ENCODE measurements at places on chromosomes 16 and 17.

DNA sequence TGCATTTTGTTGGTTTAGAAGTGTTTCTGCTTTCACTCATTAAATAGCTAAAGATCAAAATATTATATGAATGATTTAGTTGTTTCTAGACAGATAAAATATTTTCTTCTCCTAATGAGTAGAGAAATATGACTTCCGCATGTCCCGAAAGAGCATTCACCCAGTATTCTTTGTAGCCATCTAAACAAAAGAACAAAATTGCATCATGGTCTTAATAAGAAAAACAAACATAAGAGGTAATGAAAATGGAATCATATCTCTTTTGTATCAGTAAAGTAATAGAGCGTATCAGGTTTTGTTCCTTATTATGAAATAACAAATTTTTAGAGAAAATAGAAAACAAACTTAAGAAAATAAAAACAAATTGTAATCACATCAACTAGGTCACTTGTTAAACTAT is 16.1 kb upstream of the KCNJ2 start:
- no peak for DNase-seq

DNA sequence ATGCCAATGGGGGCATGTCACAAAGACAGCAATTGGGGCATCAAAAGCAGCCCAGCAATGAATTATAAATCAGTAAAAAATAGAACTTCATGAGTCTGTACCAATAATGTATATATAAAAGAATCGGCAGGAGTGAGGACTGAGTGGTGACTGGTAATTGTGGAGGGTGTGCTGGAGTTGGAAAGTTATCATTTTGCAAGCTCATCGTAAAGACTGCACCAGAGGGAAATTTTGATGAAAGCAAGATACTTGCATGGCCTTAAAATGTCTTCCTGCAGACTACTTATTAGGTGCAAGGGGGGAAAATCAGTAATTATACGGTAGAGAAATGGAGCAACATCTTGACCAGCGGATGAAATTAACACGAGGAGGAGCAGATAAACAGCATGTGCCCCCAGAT is 138.9 kb downstream of the AATF start:
- no peak for DNase-seq

DNA sequence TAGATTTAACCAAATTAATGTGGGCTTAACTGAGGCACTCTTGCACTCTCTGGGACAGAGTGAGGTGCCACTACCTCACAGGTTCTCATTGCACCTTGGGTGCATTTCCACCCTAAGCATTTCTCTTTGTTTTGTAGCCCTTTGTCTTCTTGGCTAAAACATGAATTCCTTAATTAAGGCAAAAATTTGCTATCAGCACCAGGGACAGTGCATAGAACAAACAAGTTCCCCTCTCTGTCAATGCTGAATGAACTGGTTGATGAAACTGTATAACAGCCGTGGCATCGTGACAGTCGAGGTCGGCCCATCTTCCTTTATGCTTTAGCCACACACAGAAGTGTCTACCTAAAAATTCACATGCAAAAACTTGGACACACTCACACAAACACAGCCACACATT is 74.8 kb downstream of the HS3ST2 start:
- no peak for DNase-seq

GRCh38 chr16:73002866-73003265 is 45.1 kb downstream of the ZFHX3 start:
- no peak for DNase-seq

DNA sequence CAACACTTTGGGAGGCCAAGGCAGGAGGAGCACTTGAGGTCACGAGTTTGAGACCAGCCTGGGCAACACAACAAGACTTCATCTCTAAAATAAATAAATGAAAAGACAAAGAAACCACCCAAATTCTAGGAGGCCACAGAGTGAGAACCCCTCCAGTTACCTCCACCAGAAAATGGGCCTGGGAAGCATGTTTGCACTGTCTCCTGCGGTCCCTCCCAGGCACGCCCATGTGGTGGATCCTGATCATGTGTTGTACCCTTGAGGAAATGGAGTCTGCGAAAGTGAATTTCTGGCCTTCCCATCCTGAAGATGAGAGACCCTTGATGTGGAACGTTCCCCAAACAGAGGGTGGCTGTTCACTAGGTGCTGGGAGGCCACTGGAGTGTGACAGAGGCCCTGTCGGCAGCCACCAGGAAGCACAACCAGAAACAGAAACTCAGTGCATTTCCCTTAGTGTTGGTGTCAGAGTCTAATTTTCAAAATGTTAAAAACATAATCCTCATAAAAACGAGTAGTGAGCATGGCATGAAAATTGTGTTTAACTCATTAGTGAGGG is 19.2 kb upstream of the USP22 start:
- no peak for DNase-seq

- DNase-seq = no peak
These were observed 436.2 kb downstream of the SLC39A11 start for GRCh38 chr17:72656130-72656763.

- DNase-seq = no peak
These were observed 7.1 kb downstream of the GIT1 start for GRCh38 chr17:29582254-29582765.

GRCh38 chr16:62194828-62195227 is 158.6 kb upstream of the CDH8 start:
- no peak for DNase-seq

GRCh38 chr17:19996086-19996485 is 13.1 kb upstream of the SPECC1 start:
- DNase-seq = no peak

- no peak for DNase-seq
These were observed 21.3 kb downstream of the NECAB2 start for GRCh38 chr16:83989300-83989699.

GRCh38 chr17:74282587-74283370 is 8.7 kb downstream of the DNAI2 start:
- no peak for DNase-seq

GRCh38 chr16:87063543-87063942 is 253.6 kb downstream of the C16orf95 start:
- no peak for DNase-seq

DNA sequence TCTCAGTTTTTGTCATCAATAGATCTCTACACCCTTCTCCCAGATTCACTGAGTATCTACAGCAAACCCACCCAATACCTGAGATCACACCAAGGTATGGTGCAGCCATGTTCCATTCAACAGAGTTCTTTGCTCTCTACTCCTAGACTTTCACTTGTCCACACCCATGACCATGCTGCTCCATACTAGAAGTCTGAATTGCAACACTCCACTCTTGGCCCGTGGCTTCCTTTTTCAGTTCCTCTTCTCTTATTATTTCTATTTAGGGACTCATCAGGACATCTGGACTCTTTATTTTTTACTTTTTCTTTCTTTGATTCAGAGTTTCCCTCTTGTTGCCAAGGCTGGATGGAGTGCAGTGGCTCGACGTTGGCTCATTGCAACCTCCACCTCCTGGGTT is 37.1 kb downstream of the YWHAE start:
- no peak for DNase-seq

DNA sequence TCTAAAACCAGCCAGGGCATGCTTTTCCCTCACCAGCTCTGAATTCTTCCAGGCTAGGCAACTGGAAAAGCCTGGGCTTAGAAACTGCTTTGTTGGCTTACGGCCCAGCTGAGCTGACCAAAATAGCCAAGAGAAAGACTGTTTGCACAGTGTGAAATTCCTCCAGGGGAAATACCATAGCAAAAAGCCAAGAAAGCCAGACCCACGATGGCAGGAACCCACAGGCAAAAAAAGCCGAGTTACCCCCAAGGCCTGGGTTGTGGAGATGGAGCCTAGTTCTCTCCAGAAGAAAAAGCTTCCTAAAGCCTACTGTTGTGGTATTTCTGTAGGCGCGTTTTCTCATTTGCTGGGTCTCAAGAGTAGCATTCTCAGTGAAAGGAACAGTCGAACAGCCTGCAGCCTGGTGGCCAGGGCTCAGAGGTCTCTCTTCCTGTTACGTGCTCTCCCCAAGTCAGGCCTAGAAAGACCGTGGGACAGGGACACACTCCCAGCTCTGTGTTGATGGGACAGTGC is 9.2 kb downstream of the SP2 start:
- DNase-seq = no peak

- DNase-seq = no peak
These were observed 86.7 kb downstream of the ZFHX3 start for GRCh38 chr16:72961115-72961832.

- DNase-seq = no peak
These were observed 50.2 kb downstream of the AKAP1 start for GRCh38 chr17:57135026-57135788.

GRCh38 chr17:32516450-32516849 is 29.7 kb downstream of the CDK5R1 start:
- no peak for DNase-seq

DNA sequence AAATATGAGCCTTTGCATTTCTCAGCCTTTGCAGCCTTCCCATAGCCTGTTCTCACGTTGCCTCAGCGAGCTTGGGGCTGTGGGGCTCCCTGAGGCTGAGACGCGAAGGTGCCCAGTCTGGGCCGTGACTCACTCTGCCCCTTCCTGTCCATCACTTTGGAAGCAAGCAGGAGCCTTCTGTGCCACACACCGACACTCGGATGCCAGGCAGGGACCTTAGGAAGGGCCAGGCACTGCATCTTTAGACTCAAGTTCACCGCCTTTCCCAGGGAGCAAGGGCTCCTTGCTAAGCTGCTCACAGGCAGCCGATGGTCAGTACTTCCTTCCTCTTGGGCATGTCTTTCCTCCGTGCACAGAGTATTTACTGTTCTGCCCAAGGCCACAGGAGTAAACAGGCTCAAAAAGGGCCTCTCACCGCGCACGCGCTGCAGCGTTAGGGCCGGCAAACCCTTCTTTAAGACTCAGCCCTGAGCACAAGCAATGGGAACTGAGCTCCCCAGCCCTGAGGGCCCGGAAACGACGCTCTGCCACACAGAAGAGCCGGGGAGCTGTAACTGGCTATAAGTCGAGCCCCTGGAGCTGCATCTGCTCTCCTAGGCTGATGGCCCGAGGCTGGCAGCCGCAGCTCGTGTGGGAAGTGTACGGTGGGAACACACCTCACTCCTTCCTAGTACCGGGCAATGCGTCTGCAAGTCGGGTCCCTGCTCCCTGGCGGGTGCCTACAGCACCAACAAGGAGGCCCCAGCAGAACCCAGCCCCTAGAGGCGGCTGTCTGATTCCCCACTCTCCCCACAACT is 7.2 kb downstream of the TIMM22 start:
- DNase-seq = no peak

GRCh38 chr16:88477631-88478519 is 24.8 kb downstream of the ZFPM1 start:
- DNase-seq = no peak

DNA sequence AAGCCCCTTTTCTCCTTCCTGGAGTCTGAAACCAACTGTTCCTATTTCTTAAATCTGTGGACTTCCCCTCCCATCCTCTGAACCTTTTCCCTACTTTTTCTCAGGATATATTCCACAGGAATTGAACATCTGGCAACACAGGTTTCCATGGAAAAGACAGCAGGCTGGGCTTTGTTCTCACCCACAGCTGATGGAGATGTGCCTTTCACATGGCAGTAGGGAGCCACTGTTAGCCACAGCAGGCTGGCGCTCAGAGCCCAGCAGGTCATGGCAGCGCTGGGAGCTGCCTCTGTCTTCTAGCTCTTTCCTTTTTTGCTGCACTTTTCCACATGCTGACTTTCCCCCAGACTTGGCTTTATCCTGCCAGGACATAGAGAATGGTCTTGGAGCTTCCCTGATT is 116.4 kb upstream of the NLRP1 start:
- DNase-seq = no peak

DNA sequence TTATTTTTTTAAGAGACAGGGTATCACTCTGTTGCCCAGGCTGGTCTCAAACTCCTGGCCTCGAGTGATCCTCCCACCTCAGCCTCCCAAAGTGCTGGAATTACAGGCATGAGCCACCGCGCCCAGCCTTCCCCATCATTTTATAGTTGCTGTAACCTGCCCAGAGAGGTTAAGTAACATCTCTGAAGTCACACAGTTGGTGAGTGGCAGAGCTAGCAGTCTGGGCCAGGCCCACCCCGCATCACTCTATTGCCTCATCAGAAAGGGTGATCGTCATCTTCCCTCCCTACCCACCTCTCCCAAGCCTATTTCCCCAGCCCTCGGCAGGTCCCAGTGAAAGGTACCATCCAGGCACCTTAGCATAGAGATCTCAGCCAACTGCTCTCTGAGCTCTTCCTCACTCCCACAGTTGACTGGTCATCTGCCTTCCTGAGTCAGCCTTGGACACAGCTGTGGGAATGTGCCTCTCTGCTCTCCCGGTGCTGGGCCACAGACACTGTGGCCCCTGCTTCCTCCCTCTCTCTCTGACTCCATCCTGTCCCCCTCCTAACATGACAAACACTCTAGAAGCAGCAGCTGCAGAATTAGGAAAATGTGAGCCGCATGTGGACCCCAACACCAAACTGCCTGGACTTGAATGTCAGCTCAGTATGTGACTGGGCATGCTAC is 57.1 kb downstream of the SCNN1B start:
- DNase-seq = no peak

- DNase-seq = no peak
These were observed 51.5 kb downstream of the IL21R start for GRCh38 chr16:27453494-27453825.

DNA sequence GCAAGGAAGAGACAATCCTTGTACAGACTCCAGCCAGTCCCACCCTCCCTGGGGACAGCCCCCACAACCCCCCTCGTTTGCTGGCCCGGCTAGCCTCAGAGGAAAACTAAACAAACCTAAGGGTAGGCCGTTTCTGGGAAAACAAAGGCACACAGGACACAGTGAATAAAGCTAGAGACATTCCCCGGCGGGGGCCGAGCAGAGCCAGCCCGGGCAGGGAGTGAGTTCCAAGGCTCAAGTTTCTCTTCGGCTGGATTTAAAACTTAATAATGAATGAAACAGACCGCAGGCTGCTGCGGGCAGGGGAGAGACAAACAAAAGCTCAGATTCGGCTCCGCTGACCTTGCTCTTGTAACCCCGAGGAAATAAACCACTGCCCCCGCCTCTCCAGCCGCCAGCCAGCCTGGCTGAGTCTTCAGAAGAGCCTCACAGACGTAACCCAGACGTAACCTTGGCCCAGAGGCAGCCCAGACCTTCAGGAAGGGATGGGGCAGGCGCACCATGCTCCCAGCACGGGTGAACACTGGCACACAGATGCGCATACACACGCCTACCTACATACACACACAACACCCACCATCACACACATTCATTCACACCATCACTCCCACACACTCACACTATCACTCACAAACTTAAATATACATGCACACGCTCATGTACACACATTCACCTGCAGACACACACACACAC is 216.0 kb downstream of the ZNF423 start:
- no peak for DNase-seq
